ENCODE measurements at places on chromosomes 11 and 22.

DNA sequence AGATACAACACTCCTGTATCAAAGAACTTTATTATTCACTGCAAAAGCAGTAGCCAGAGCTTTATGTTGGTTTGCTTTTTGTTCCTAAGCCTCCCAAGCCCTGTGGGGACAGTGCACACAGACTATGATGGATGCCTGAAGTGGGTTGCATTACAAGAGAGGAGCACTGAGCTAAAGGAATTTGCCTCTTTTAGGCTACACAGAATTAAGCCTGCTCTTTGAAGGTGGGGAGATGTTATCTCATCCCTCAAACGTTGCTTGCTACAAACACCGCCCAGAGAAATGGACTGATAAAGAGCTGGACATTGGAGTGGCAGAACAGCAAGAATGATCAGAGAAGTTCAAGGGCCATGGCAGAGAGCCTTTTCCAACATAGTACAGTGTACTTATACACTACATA, 2.5 kb upstream of the POGLUT3 start:
- peaks cover 2% of the 10 kb centered on the region for H3K27me3 ChIP-seq
- DNase-seq = no peak
- H3K4me3 ChIP-seq = no peak overlapping the region
- no peak overlapping the region for H3K27ac ChIP-seq
- H3K36me3 ChIP-seq = no peaks in the 10 kb centered on the region
- H3K4me1 ChIP-seq = peaks cover 46% of the 10 kb centered on the region

DNA sequence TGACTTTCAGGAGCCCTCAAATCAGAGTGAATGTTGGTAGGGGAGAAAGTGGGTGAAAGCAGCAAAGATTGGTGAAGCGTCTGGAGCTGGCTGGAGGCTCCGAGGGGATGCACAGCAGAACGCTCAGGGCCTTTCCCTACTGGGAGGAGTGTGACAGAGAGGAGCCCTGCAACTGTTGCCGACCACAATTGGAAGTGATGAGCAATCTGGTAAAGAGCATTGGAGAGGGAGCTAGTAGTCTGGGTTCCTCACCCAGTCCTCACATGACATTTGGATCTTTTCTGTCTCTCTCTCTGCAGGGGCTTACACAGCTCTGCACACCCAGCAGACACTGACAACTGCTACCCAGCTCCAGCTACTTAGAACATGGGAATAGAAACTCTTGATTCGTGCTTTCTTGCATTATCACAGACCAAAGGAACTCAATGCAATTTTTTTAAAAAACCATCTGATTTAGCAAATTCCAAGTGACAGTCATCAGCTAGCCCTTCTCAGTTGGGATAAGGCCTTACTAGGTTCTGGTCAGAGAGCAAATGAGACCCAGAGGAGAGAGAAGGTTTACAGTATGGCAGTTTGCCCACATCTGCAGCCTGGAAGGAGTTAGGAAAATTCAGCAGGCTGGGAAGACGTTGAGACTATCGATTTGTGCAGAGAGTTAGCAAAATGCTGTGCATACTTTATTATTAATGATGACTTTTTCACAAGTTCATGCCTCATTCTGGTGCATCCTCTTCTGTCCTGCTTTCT, 278.0 kb upstream of the PLET1 start:
- no peak for DNase-seq
- H3K27ac ChIP-seq = no peak overlapping the region
- peaks cover 22% of the 10 kb centered on the region for H3K27me3 ChIP-seq
- no peak overlapping the region for H3K4me3 ChIP-seq

DNA sequence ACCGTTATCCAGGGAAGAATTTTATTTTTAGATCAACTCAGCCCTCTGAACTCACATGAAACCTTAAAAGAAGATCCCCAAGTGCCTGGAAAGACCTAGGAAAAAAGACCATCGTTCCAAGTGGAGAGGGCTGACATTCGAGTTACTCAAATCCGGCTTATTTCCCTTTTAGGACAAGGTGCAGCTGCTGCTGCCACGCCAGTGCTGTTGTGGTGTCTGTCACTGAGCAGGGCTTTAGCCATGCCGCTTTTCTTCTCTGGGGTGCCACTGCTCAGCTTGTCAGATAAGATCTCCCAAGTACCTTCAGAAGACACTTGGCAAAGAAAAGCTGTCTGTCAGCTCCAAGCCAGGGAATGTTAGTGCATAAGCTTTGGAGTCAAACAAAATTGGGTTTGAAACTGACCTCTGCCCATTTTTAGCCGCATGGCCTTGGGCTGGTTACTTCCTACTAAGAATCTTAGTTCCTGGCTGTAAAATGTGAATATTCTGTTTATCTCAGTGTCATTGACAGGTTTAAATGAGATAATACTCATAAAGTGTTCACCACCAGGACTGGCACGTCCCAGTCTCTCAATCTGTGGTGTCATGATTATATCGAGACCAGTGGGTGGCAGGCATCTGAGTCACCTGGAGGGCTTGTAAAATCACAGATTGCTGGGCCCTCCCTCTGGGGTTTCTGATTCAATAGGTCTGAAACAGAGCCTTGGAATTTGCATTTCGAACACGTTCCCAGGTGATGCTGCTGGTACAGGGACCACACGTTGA, 117.5 kb downstream of the PKNOX2 start:
- H3K27me3 ChIP-seq = peaks cover 6% of the 10 kb centered on the region
- no peak overlapping the region for H3K4me3 ChIP-seq
- H3K4me1 ChIP-seq = peaks cover 26% of the 10 kb centered on the region
- DNase-seq = no peak
- no peaks in the 10 kb centered on the region for H3K36me3 ChIP-seq

GRCh38 chr11:103465555-103466140, 356.4 kb downstream of the DYNC2H1 start:
- no peak for DNase-seq
- H3K27ac ChIP-seq = no peak overlapping the region
- no peaks in the 10 kb centered on the region for H3K27me3 ChIP-seq
- no peaks in the 10 kb centered on the region for H3K4me1 ChIP-seq
- H3K36me3 ChIP-seq = peaks cover 10% of the 10 kb centered on the region

DNA sequence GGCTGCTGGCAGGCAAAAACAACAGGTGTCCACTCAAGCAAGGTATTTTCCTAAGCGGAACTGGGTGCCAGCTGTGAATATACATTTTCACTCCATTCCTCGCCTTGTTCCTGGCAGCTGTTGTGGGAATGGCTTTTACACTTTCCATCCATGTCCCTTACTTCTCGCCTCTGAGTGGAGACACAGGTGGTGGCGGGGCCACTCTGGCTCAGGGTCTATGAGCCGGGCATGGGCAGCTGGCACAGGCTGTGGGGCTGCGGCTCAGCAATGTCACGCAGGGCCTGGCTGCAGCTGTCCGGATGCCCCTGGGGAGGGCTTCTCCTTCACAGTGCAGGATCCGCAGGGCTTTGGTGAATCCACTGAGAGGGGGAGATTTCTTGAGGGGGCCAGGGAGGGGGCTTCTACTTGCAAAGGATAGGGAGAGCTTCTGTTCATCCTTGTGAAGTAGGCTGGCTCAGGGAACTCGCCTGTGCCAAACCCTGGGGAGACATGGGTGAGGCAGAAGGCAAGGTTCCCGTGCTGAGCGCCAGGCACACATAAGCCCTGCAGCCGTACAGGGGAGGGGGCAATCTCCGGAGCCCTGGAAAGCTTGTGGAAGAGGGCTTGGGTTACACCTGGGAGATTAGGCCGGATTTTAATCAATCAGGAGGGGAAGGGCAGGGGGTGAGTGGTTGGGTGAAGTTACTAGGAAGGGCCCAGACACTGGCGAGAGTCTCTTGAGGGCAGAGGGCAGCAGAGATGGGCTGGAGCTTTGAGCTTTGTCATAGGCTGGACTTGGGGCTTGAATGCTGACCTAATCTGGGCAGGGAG, 45.7 kb downstream of the KCNQ1OT1 start:
- peaks cover 5% of the 10 kb centered on the region for H3K27me3 ChIP-seq
- H3K27ac ChIP-seq = no peak overlapping the region
- no peak overlapping the region for H3K4me3 ChIP-seq
- H3K4me1 ChIP-seq = peaks cover 24% of the 10 kb centered on the region
- no peak for DNase-seq

DNA sequence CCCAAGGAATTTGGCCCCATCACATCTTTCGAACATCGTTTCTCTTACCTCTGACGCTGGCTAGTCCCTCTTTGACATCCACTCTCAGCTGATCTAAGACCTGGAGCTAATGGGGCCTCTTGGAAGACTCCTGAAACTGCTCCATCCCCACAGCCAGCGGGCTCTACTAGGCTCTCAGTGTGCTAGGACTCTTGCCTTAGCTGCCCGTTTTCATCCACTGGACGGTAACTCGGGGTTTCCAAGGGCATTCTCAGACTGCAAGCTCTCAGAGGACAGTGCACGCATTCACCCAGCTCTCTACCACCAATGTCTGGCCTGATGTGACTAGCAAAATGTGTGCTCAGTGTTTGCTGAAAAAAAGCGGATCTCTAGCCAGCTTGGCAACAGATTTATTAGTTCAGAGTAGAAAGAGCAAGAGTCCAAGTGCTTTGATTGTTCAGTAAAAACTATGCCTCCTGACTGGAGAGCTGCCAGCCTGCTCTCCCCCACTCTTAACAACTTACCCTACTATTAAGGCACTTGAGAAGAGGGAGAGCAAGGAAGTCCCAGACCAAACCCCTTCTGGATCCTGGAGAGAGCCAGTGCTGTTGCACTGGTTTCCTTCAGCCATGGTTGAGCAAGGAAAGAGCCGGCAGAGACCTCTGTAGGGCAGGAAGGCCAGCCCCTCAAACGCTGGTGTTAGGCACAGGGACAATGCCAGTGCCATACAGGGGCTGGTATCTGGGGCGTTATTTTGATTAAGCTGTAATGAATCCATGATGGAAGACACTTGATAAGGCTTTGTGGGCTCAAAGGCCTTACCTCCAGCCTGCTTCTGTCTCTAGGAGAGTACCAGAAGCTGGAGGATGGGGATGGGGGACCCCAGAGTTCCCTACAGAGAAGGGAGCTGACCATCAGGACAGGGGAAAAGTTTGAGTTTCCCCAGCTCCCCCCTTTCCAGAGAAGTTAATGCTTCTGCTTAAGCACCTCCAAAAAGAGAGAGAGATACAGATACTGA, 9.2 kb downstream of the RELA start:
- peaks cover 42% of the 10 kb centered on the region for H3K36me3 ChIP-seq
- H3K27me3 ChIP-seq = no peaks in the 10 kb centered on the region
- H3K27ac ChIP-seq = peak overlapping the region; percentile 99

- H3K4me1 ChIP-seq = peaks cover 62% of the 10 kb centered on the region
- H3K36me3 ChIP-seq = peaks cover 41% of the 10 kb centered on the region
- peaks cover 3% of the 10 kb centered on the region for H3K27me3 ChIP-seq
- H3K4me3 ChIP-seq = peak overlapping the region; percentile 98
- peak overlapping the region; percentile 97 for H3K27ac ChIP-seq
These were observed 922 bp downstream of the HNRNPUL2 start for GRCh38 chr11:62726156-62726914.

- H3K4me1 ChIP-seq = peaks cover 44% of the 10 kb centered on the region
These were observed 440 bp upstream of the SLC25A45 start for GRCh38 chr11:65382804-65383368.

DNA sequence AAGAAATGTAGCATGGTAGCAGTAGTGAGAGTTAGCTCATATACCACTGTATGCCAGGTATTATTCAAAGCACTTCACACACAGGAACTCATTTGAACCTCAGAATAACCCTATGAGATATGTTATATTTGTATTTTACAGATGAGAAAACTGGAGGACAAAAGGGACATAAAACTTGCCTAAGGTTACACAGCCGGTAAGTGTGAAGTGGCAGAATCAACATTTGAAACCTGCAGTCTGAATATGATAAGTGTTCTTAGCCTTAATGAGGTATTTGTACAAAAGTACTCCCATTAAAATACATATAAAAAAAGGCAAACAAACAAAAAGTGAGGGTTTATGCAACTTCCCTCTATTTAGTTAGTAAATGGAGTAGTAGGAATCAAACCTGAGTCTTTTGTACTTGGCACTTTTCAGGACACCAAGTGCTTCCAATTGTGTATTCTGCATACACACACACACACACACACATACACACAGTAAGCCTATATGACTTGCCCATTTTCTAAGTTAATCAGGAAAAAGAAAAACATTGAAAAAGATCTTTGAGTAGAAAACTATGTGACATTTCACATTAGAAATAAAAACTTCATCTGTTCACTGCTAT, 223.9 kb upstream of the FOLH1 start:
- H3K27me3 ChIP-seq = no peaks in the 10 kb centered on the region
- H3K4me3 ChIP-seq = no peak overlapping the region
- no peak for DNase-seq
- H3K27ac ChIP-seq = no peak overlapping the region
- H3K36me3 ChIP-seq = no peaks in the 10 kb centered on the region
- H3K4me1 ChIP-seq = no peaks in the 10 kb centered on the region

- no peak overlapping the region for H3K4me3 ChIP-seq
- DNase-seq = no peak
- peaks cover 7% of the 10 kb centered on the region for H3K4me1 ChIP-seq
- peaks cover 2% of the 10 kb centered on the region for H3K27me3 ChIP-seq
- H3K27ac ChIP-seq = no peak overlapping the region
- H3K36me3 ChIP-seq = peaks cover 10% of the 10 kb centered on the region
These were observed 8.8 kb downstream of the LRRC55 start for GRCh38 chr11:57190548-57190947.

DNA sequence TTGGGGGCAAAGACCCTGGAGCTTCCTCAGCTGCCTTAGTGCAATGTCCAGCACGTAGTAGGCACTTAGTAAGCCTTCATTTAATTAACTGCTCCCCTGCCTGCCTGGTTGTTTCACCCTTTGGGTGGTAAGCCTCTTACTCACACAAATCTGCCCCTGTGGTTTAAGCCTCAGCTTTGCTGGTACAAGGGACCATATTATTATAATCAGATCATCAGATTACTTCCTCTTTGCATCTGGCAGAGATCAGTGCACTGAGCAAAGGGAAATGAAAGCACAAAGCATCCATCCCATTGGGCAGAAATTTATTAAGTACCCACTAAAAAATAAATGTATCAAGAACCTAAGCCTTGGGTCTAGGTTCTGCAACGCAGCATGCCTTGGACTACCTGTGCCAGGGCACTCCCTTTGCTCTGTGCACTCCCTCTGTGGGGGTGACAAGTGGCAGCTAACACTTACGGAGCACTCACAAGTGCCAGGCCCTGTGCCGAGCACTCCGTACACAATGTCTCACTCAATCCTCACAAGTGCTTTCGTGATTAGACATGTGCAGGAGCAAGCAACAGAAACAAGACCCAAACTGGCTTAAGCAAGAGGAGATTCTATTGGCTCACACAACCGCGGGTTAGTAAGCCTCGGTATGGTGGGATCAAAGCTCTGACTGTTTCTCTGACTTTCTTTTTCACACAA, 34.9 kb upstream of the DAGLA start:
- peaks cover 16% of the 10 kb centered on the region for H3K27me3 ChIP-seq
- H3K4me1 ChIP-seq = no peaks in the 10 kb centered on the region
- H3K4me3 ChIP-seq = no peak overlapping the region
- H3K36me3 ChIP-seq = no peaks in the 10 kb centered on the region

Data from nephron progenitor cell (in vitro differentiated cells).